ENCODE measurements at places on chromosomes 1 and 21.

GRCh38 chr21:27189870-27190269 is 223.0 kb upstream of the ADAMTS5 start:
- DNase-seq = no peak

GRCh38 chr1:180515857-180516388 is 13.5 kb upstream of the ACBD6 start:
- DNase-seq = peak; percentile 87

- DNase-seq = no peak
Observed at GRCh38 chr1:218314316-218314715, 29.2 kb downstream of the RRP15 start.

- DNase-seq = no peak
Observed at GRCh38 chr1:39757501-39757900, 13.6 kb downstream of the OXCT2 start.

DNA sequence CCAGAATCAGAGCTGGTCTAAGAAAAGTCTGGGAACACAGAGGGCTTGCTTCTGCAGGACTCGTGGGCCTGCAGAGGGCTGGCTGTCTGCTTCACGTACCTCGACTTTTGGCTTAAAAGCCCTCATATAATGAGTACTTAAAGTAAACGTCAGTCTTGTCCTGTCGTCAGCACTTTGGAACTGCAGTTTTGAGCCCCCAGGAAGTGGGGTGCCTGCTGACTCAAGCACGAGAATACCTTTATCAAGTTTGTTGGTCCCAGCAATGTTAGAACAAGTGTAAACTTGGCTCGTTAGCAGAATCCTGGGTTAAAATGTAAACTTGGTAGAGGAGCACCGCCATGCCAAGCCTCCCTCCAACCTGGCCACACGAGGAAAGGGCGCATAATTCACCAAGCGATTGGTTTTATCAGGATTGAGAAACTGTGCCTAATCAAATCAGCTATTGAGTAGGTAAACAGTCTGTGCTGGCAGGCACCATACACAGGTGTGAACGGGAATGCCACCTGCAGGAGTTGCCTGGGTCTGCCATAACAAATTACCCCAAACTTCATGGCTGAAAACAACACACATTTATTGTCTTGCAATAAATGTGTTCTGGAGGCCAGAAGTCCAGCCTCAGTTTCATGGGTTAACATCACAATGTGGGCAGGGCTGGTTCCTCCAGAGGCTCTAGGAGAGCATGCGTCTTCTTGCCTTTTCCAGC is 45.0 kb upstream of the FHAD1 start:
- no peak for DNase-seq

DNA sequence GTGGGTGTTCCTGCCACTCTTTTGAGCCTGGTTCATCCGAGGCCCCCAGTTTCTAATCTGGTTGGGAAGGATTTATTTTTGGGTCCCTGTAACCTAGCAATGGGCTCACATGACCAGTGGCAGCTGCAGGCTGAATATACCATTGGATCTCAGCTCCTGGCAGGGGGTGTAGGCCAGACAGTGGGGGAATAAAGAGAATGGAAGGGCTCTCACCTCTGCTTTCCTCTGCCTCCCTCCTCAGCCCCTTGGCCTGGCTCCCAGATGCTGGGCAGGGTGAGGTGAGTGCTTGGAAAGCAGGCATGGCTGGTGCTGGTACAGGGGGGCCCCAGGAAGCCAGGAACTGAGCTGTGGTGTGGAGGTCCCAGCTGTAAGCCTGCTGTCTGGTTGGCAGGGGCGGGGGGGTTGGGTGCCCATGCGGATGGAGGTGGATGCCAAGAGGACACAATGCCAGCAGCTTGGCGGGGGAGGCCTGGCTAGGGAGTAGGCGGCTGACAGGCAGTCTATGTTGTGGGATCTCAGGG is 3.6 kb upstream of the GPR61 start:
- peak; percentile 82 for DNase-seq

DNA sequence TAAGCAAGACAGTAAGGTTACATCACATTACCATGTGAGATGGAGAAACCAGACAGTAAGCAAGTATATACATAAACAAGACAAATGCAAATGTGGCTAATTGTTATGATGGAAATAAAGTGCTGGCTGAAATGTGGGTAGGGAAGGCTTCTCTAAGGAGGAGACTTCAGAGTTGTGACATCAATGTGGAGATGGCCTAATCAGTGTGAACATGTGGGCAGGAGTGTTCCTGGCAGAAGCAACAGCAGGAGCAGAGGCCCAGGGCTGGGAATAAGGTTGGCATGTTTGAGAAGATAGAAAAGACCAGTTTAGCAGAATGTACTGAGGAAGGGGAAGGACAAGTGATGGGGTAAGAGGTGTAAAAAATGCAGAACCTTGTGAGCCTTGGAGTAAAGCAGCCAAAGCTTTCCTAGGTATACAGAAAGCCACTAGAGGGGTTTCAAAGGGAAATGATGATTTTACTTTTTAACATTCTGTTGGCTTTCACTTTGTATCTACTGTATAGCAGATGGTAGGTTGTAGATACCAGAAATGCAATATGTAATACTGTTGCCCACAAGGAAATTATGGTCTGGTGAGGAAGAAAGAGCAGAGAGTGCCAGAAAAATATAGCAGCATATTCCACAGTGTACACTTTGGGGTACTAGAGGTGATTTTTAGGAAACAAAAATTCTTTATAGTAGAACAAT is 197.4 kb downstream of the FGGY start:
- DNase-seq = no peak

DNA sequence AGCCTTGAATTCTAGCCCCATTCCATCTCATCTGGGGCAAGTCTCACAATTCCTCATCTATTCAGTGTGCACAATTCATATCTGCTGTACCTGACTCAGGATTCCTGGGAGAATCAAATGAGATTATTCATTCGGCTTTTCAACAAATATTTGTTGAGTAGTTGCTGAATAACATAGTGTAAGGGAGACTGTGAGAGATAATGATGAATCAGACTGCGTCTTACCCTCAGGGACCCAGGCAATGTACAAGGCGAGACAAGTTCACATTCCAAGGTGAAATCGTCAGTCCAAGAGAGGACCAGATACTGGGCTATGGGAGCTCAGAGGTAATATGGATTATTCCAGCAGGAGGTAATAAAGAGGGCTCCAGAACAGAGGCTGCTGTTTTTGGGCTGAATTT is 67.8 kb upstream of the SMYD2 start:
- no peak for DNase-seq

GRCh38 chr21:45547545-45547900 is 5.3 kb upstream of the SLC19A1 start:
- no peak for DNase-seq

- DNase-seq = peak; percentile 62
Observed at GRCh38 chr1:147627435-147628110, 42.8 kb downstream of the ACP6 start.

DNA sequence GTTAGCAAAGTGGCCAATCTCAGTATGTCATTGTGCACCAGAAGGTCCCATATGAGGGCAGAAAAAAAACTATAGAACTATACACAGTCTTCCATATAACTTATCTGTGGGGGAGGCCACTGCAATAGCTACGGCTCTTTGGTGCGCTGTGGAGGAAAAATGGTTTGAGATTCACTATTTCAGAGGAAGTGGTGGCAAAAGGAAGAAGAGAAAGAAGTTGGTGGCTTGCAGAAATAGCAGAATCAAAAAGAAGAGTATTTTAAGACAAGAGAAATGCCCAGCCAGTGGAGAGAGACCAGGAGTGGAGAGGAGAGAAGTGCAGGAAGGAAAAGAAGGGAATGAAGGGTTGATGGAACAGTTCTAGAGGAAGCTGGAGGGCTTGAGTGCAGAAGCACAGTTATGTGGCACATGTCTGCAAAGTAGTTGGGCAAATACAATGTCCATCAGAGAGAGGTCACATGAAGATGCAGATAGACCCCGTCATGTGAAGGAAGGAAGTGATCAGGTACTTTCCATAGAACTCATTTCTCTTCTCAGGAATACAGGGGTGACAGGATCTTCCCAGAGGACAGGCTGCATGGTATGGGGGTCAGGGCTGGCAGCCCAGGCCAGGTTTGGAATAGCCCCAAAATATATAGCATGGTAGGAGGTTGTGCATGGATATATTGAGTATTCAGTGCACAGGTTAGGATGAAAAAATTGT is 64.6 kb downstream of the RUNX1 start:
- DNase-seq = no peak

GRCh38 chr1:248681651-248682050 is 20.9 kb downstream of the OR14I1 start:
- no peak for DNase-seq

- DNase-seq = no peak
Observed at GRCh38 chr1:36349241-36349671, 25.8 kb upstream of the EVA1B start.

DNA sequence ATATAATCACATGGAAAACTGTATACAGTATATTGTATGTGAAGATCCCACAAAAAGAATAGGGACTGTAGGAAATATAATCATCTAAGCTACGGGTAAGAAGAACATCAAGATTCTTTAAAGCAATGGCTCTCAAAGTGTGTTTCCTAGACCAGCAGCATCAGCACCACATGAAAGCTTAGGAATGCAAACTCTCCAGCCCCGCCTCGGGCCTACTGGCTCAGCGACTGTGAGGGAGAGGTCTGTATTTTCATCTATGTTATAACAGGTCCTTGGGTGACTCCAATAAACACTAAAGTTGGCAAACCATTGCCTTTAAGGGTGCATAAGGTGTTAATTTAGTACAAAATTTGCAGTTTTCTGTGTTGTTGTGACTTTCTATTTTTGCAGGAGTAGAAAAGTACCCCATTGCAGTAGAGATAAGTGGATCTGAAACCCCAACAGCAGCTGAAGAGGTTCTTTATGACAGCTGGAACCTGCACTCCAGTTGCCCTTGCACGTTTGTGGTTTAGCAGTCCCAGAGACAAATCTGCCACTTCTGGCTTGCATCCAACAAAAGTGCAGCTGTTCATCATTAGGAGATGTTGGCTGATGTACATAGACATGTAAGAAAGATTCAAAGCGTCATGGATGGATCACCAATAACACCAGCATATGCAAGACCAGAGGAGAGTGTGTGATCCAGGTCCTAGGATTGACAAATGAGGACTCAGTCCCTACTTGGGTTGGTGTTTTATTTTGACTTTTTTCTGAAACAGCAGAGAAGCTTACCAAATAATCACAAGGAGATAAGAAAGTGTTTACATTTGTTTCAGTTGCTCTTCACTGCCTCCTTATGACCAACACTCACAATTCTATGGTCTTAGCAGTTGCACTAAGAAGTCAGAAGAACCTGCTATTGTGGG is 15.9 kb upstream of the IFNAR1 start:
- DNase-seq = no peak

DNA sequence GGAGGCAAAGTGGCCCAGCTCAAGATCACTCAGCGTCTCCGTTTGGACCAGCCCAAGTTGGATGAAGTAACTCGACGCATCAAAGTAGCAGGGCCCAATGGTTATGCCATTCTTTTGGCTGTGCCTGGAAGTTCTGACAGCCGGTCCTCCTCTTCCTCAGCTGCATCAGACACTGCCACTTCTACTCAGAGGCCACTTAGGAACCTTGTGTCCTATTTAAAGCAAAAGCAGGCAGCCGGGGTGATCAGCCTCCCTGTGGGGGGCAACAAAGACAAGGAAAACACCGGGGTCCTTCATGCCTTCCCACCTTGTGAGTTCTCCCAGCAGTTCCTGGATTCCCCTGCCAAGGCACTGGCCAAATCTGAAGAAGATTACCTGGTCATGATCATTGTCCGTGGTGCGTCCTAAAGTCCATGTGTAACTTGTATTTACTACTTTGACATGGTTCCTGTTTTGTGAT is 2.7 kb downstream of the RBM15 start:
- no peak for DNase-seq

- peak; percentile 53 for DNase-seq
Observed at GRCh38 chr1:193543259-193543658, 356.8 kb upstream of the B3GALT2 start.

DNA sequence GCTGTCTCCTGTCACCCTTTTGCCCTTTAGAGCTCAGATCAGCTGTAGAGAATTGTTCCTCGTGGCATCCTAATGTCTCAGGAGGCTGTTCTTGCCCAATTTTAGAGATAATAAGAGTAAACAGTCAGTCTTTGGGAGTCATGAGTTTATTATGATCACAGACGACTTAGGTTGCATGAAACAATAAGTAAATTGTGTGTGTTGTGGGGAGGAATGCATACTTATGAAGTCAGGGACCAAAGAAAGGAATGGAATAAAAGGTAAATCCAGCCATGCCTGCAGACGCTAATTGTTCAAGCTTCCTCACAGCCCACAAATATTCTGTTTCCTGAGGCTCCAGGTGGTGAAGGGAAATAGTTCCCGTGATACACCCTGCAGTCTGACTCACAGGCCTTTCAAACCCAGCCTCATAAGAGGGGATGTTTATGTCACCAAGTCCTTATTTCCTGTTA is 897 bp downstream of the EPHX4 start:
- no peak for DNase-seq

DNA sequence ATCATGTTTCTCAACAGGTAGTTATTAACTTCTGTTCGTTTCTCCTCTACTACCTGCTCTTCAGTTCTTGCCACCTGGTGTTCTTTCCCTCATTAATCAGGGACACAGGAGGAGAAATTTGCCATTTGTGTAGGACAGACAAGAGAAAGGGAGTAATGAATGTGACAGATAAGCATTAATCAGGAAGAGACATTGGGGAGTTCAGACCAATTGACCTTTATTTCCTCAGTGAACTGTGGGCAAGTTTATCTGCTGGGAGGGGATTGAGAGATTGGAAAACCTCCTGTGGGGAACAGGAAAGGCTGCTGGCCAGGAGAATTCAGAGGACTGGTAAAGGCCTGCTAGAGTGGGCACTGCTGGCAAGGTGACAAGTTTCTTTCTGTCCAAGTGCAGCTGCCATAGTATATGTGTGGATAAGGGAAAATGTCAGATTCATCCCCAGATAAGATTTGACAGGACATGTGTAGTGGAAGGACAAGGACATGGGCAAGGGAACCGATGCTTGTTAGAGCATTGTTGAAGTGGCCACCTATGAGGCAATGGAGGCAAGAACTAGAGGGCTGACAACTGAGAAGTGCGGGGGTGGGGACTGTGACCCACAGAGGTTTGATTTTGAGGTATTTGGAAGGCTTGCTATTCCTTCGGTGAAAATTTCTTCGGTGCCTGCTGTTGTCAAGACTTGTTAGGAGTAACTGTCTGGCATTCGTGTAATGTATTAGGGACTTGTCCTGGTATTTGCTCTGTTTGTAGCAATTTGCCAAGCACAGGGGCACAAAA is 12.6 kb downstream of the SZT2 start:
- DNase-seq = no peak

DNA sequence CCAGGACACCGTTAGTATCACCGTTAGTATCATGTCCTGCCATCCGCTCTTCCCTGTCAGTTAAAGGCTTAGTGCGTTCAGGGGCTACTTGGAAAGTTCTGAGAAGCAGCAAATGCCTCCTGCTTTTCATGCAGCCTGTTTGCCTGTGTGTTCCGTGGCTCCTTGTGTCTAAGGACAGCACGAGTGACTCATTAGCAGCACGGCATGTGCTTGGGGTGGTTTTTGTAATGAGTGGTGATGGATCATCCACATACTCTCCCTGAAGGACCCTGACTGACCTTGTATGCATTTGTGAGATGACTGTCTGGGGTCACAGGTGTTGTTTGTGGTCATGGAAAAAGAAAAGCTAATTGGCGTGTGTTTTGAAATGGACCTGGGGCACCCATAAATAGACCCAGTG is 221.9 kb downstream of the PBX1 start:
- peak; percentile 32 for DNase-seq

GRCh38 chr1:16076031-16076864 is 2.8 kb upstream of the FAM131C start:
- no peak for DNase-seq
